Activated T-cell treated with anti-CD3 and anti-CD28 coated beads, Interleukin-2, amount 50 U/mL, for 72 hours (primary cell): ENCODE measurements at places on chromosomes 5 and 9. TPM values are rescaled to one million over a fixed set of nuclear protein-coding genes. Genes with fewer than 3 reads are reported as not detected.

- peaks cover 11% of the 10 kb centered on the region for H3K27me3 ChIP-seq
- H3K4me1 ChIP-seq: no peaks in the 10 kb centered on the region
- no peak for DNase-seq
- no peak overlapping the region for H3K27ac ChIP-seq
Observed at GRCh38 chr5:130693509-130693908, 471.5 kb downstream of the HINT1 start.

Gene GRIA1
- total RNA-seq: not detected

Gene PCDHA4
- total RNA-seq: not detected

Gene PCDHB2
- not detected for total RNA-seq

- H3K36me3 ChIP-seq: no peaks in the 10 kb centered on the region
- H3K4me3 ChIP-seq: no peak overlapping the region
- H3K4me1 ChIP-seq: no peaks in the 10 kb centered on the region
- DNase-seq: no peak
- no peak overlapping the region for H3K27ac ChIP-seq
Observed at GRCh38 chr9:36893184-36893583, 140.9 kb downstream of the PAX5 start.

Gene ARL14EPL
- total RNA-seq: not detected

DNA sequence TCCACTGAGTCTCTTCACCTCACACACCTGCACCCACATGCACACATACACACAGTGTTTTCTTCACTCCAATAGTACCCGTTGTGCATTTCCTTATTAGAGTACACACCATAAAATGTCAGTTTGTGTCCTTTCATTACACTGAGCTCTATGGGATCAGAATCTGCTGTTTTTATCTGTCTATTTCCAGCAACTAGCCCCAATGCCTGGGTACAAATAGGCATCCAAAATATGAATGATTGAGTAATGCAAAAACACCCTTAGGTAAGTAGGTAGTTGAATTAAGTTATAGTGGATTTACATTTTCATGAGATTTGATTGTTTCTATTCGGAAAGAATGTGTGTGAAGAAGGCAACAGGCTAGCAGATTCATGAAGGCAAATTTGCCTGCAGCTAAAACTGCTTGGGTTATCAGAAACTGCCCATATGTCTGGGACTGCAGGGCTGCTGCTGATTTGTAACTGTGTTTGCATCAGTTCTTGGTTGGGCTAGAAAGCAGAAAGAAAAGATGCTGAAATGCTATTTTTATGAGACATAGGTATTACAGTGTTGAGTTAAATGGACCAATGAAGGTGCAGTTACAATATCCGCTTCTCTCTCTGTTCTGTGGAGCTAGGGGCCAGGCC, 26.9 kb downstream of the PPP3R2 start:
- H3K36me3 ChIP-seq: peaks cover 9% of the 10 kb centered on the region
- H3K27me3 ChIP-seq: no peaks in the 10 kb centered on the region
- no peak overlapping the region for H3K4me3 ChIP-seq
- H3K4me1 ChIP-seq: peaks cover 59% of the 10 kb centered on the region
- no peak for DNase-seq

GRCh38 chr5:124056326-124056990, 544.5 kb downstream of the CSNK1G3 start:
- no peaks in the 10 kb centered on the region for H3K4me1 ChIP-seq
- H3K27ac ChIP-seq: no peak overlapping the region
- no peaks in the 10 kb centered on the region for H3K36me3 ChIP-seq
- no peaks in the 10 kb centered on the region for H3K27me3 ChIP-seq
